Thoracic aorta (tissue), 2 donors: ENCODE measurements at places on chromosomes 11 and 22. TPM values are rescaled to one million over a fixed set of nuclear protein-coding genes. Genes with fewer than 3 reads are reported as not detected.

- no peaks in the 10 kb centered on the region for H3K27me3 ChIP-seq
- H3K36me3 ChIP-seq, result no peaks in the 10 kb centered on the region
- no peak for DNase-seq
- H3K27ac ChIP-seq, result no peak overlapping the region
- peaks cover 7% of the 10 kb centered on the region for H3K4me1 ChIP-seq
- H3K4me3 ChIP-seq, result no peak overlapping the region
Measured at GRCh38 chr11:130775306-130776060, 140.8 kb downstream of the SNX19 start.

GRCh38 chr11:2209370-2209801, 37.8 kb upstream of the TH start:
- H3K27me3 ChIP-seq, result no peaks in the 10 kb centered on the region
- no peak overlapping the region for H3K4me3 ChIP-seq
- no peak for DNase-seq
- no peak overlapping the region for H3K27ac ChIP-seq

- no peak overlapping the region for H3K4me3 ChIP-seq
- no peak for DNase-seq
- no peaks in the 10 kb centered on the region for H3K27me3 ChIP-seq
- no peaks in the 10 kb centered on the region for H3K4me1 ChIP-seq
- H3K36me3 ChIP-seq, result no peaks in the 10 kb centered on the region
Measured at GRCh38 chr11:108398439-108398838, 68.9 kb downstream of the C11orf65 start.

The GGTLC3 gene
- not detected for total RNA-seq

GRCh38 chr11:61587541-61587941, 6.7 kb upstream of the SYT7 start:
- DNase-seq, result no peak
- no peaks in the 10 kb centered on the region for H3K27me3 ChIP-seq
- H3K4me3 ChIP-seq, result peak overlapping the region; percentile 83
- no peaks in the 10 kb centered on the region for H3K36me3 ChIP-seq
- no peak overlapping the region for H3K27ac ChIP-seq

DNA sequence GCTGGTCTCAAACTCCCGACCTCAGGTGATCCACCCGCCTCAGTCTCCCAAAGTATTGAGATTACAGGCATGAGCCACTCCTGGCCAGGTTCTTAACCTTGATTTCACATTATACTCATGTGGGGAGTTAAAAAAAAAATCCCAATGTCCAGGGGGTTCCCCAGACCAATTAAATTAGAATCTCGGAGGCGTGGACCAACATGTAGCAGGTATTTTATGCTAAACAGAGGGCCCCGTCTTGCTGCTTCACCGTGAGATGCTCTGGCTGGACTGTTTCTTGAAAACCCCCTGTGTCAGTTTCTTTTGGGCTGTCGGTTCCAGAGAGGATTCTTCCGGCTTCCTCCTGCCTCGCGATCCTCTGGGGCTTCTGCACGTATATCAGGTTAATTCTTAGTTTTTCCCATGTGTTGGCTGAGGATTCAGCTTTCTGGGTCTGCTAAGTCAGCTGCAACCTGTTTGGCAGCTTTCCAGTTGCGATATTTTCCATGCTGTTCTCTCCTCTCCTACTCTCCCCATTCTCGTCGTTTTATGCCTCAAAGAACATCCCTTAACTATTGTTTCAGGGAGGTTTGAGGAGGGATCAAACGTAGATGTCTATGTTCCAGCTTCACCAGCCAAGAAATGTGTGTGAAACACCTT, 50.6 kb upstream of the ACCSL start:
- H3K4me1 ChIP-seq, result peaks cover 26% of the 10 kb centered on the region
- no peaks in the 10 kb centered on the region for H3K27me3 ChIP-seq
- H3K36me3 ChIP-seq, result no peaks in the 10 kb centered on the region

- no peak overlapping the region for H3K27ac ChIP-seq
- H3K4me1 ChIP-seq, result peaks cover 6% of the 10 kb centered on the region
- H3K36me3 ChIP-seq, result no peaks in the 10 kb centered on the region
Measured at GRCh38 chr11:74025467-74026166, 16.7 kb upstream of the UCP3 start.

- no peak overlapping the region for H3K4me3 ChIP-seq
- H3K27ac ChIP-seq, result no peak overlapping the region
- no peak for DNase-seq
- peaks cover 4% of the 10 kb centered on the region for H3K4me1 ChIP-seq
Measured at GRCh38 chr11:104370478-104370877, 206.5 kb upstream of the PDGFD start.

GRCh38 chr11:66317723-66318599, 1.1 kb upstream of the CD248 start:
- DNase-seq, result no peak
- H3K4me3 ChIP-seq, result peak overlapping the region; percentile 71
- no peak overlapping the region for H3K27ac ChIP-seq
- H3K36me3 ChIP-seq, result no peaks in the 10 kb centered on the region
- peaks cover 5% of the 10 kb centered on the region for H3K27me3 ChIP-seq
- peaks cover 11% of the 10 kb centered on the region for H3K4me1 ChIP-seq

The UCP3 gene
- total RNA-seq, result 0.14 TPM

DNA sequence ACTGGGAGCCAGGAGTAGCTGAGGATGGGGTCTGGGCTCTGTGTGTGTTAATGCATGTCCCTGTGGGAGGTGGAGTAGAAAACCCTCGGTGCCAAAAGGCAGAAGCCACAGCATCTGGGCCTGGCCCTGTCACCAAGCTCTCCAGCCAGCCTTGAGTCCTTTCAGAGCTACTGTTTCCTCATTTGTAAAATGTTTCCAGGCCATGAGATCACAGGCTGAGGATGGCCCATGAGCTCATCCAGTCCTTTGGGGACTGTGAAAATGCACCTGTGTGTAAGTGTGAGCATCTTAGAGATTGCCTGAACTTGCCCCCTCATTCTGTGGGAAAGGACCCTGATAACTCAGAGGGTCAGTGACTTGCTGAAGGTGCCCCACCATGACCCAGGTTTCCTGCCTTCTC, 9.1 kb downstream of the ANKK1 start:
- DNase-seq, result no peak
- H3K27me3 ChIP-seq, result no peaks in the 10 kb centered on the region

- peaks cover 17% of the 10 kb centered on the region for H3K36me3 ChIP-seq
- DNase-seq, result no peak
- no peak overlapping the region for H3K4me3 ChIP-seq
- H3K27ac ChIP-seq, result no peak overlapping the region
Measured at GRCh38 chr11:94447149-94447548, 45.9 kb upstream of the GPR83 start.

GRCh38 chr11:125214601-125215565, 50.3 kb downstream of the PKNOX2 start:
- H3K4me1 ChIP-seq, result no peaks in the 10 kb centered on the region
- H3K4me3 ChIP-seq, result no peak overlapping the region
- DNase-seq, result no peak
- no peak overlapping the region for H3K27ac ChIP-seq
- H3K36me3 ChIP-seq, result no peaks in the 10 kb centered on the region

- no peak overlapping the region for H3K4me3 ChIP-seq
- H3K4me1 ChIP-seq, result peaks cover 26% of the 10 kb centered on the region
- no peaks in the 10 kb centered on the region for H3K36me3 ChIP-seq
- DNase-seq, result no peak
- no peak overlapping the region for H3K27ac ChIP-seq
- H3K27me3 ChIP-seq, result no peaks in the 10 kb centered on the region
Measured at GRCh38 chr22:30872285-30873041, 96.1 kb downstream of the MORC2 start.

GRCh38 chr11:46697303-46697702, 3.1 kb downstream of the ARHGAP1 start:
- peaks cover 68% of the 10 kb centered on the region for H3K4me1 ChIP-seq
- peak overlapping the region; percentile 67 for H3K27ac ChIP-seq
- no peak for DNase-seq

The PRSS23 gene
- 253 TPM for total RNA-seq

The TRIM51 gene
- not detected for total RNA-seq

The ACTN3 gene
- not detected for total RNA-seq

The LYVE1 gene
- 121 TPM for total RNA-seq

GRCh38 chr22:49234459-49234858, 593.2 kb downstream of the BRD1 start:
- no peak for DNase-seq
- H3K27me3 ChIP-seq, result no peaks in the 10 kb centered on the region
- H3K4me3 ChIP-seq, result no peak overlapping the region

GRCh38 chr11:8826139-8826786, 84.7 kb upstream of the AKIP1 start:
- no peaks in the 10 kb centered on the region for H3K27me3 ChIP-seq
- H3K36me3 ChIP-seq, result no peaks in the 10 kb centered on the region
- no peaks in the 10 kb centered on the region for H3K4me1 ChIP-seq
- H3K27ac ChIP-seq, result no peak overlapping the region

DNA sequence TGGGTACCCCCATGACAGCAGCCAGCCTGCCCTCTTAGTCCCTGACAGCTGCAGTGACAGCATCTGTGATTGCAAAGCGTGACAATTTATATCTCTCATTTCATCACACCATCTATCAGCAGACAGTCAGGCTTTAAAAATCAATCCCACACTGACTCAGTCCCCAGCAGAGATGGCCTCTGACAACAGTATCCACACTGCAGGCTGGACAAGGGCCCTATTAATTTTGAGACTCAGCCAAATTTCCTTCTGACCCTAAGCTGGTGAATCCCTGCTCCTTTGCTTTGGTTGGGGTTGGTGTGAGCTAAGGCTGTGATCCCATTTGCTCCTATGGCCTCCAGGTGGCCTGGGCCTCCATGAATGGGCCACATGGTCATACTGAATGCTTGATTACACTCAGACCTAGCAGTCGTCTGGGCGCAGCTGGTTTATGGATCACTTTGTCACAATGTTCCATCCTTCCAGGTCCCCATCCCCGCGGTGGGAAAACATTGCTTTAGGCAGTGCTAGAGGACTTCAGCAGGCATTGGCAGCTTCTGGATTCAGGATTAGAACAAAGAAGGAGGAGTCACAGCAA, 68.2 kb upstream of the B3GAT1 start:
- no peaks in the 10 kb centered on the region for H3K27me3 ChIP-seq
- no peak overlapping the region for H3K4me3 ChIP-seq
- H3K4me1 ChIP-seq, result no peaks in the 10 kb centered on the region
- no peak overlapping the region for H3K27ac ChIP-seq

The NCAM1 gene
- total RNA-seq, result 42.0 TPM

DNA sequence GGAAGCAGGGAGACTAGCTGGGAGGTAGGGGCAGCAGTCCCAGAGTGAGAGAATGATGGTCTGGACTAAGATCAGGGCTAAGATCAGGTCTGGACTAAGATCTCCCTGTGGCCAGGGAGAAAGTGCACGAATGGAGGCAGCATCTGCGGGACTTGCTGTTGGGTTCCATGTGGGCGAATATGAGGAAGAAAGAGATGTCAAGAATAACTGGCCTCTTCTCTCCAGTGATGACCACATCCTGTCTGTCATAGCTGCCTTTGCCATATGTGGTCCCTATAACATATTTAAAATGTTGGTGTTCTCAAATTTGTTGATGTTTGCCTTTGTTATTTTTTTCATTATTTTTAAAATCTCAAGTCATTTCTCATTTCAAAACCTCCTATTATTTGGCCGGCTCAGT, 27.4 kb upstream of the CXCR5 start:
- H3K4me1 ChIP-seq, result no peaks in the 10 kb centered on the region
- DNase-seq, result no peak
- no peak overlapping the region for H3K4me3 ChIP-seq
- H3K36me3 ChIP-seq, result no peaks in the 10 kb centered on the region

- no peak overlapping the region for H3K27ac ChIP-seq
- DNase-seq, result no peak
- H3K4me1 ChIP-seq, result peaks cover 9% of the 10 kb centered on the region
- no peaks in the 10 kb centered on the region for H3K36me3 ChIP-seq
- no peak overlapping the region for H3K4me3 ChIP-seq
Measured at GRCh38 chr11:69438286-69438920, 43.1 kb upstream of the LINC01488 start.

DNA sequence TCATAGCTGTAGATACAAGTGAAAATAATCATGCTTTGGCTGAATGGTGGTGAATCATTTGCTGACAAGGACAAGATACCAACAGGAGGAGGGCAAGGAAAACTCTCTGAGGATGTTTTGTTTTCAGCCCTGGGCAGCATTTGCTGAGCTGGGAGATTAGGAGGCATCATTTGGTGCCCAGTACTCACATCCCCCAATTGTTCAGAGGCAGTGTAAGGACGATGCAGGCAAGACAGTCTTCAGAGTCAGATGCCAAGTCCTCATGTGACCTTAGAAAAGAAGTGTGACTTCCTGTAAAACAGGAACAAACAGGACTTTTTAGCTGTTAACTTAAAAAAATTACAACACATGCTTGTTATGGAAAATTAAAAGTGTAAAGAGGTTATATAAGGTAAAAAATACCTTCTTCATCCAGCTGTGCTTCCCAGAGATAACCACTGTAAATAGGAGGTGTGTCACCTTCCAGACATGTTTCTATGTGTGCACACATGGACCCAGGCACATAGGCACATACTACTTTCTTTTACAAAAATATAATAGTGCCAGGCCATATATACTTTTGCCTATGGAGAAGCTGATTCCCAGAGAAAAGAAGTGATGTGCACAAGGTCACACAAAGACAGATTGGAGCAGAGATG, 18.0 kb downstream of the CNTF start:
- H3K27ac ChIP-seq, result no peak overlapping the region
- no peak for DNase-seq
- H3K27me3 ChIP-seq, result no peaks in the 10 kb centered on the region
- H3K4me1 ChIP-seq, result no peaks in the 10 kb centered on the region

The HEPN1 gene
- total RNA-seq, result 0.41 TPM

The ZDHHC13 gene
- 11.9 TPM for total RNA-seq

- no peaks in the 10 kb centered on the region for H3K36me3 ChIP-seq
- H3K27me3 ChIP-seq, result no peaks in the 10 kb centered on the region
- no peak overlapping the region for H3K4me3 ChIP-seq
Measured at GRCh38 chr11:121887569-121887968, 228.4 kb downstream of the BLID start.

- H3K27ac ChIP-seq, result no peak overlapping the region
- no peaks in the 10 kb centered on the region for H3K36me3 ChIP-seq
- no peaks in the 10 kb centered on the region for H3K4me1 ChIP-seq
Measured at GRCh38 chr11:29801561-29801960, 215.3 kb downstream of the KCNA4 start.

- no peak overlapping the region for H3K27ac ChIP-seq
- no peak overlapping the region for H3K4me3 ChIP-seq
- no peaks in the 10 kb centered on the region for H3K27me3 ChIP-seq
Measured at GRCh38 chr11:121038648-121039409, 14.9 kb downstream of the TBCEL start.

The B3GAT1 gene
- total RNA-seq, result 0.71 TPM

The JHY gene
- total RNA-seq, result 7.0 TPM

The C11orf16 gene
- total RNA-seq, result not detected

- DNase-seq, result no peak
- no peak overlapping the region for H3K4me3 ChIP-seq
- H3K4me1 ChIP-seq, result no peaks in the 10 kb centered on the region
- no peaks in the 10 kb centered on the region for H3K36me3 ChIP-seq
- H3K27me3 ChIP-seq, result no peaks in the 10 kb centered on the region
- H3K27ac ChIP-seq, result no peak overlapping the region
Measured at GRCh38 chr11:126891556-126892217, 108.9 kb downstream of the KIRREL3 start.

- no peak overlapping the region for H3K27ac ChIP-seq
- H3K27me3 ChIP-seq, result no peaks in the 10 kb centered on the region
- no peaks in the 10 kb centered on the region for H3K4me1 ChIP-seq
- no peak for DNase-seq
Measured at GRCh38 chr22:22810018-22810427, 77.6 kb upstream of the IGLL5 start.
